ENCODE measurements at places on chromosomes 11 and 22.

- H3K4me1 ChIP-seq: no peaks in the 10 kb centered on the region
- peak; percentile 77 for DNase-seq
- peak overlapping the region; percentile 71 for H3K4me3 ChIP-seq
- no peaks in the 10 kb centered on the region for H3K36me3 ChIP-seq
- peak overlapping the region; percentile 88 for H3K27ac ChIP-seq
These were observed 822 bp downstream of the MARK2 start for GRCh38 chr11:63839508-63840355.

GRCh38 chr11:122847466-122847865 lies 9.2 kb downstream of the CRTAM start:
- no peaks in the 10 kb centered on the region for H3K27me3 ChIP-seq
- no peaks in the 10 kb centered on the region for H3K36me3 ChIP-seq
- H3K4me3 ChIP-seq: no peak overlapping the region
- H3K27ac ChIP-seq: no peak overlapping the region

DNA sequence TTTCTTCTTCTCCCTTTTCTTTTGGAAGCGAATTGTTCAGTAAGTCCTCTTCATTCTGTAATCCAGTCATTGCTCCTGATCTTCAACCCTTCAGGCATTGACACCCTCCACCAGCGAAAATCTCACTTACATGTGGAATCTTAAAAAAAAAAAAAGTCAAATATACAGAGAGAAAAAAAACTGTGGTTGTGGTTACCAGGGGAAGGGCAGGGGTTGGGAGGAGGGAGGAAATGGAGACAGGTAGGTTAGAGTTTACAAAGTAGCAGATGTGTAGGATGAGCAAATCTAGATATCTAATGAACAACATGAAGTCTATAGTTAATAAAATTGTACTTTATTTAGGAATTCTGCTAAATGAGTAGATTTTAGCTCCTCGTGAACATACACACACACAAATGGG lies 17.7 kb upstream of the TMEM123 start:
- H3K27me3 ChIP-seq: no peaks in the 10 kb centered on the region
- H3K4me1 ChIP-seq: peaks cover 49% of the 10 kb centered on the region
- no peak overlapping the region for H3K4me3 ChIP-seq
- H3K36me3 ChIP-seq: no peaks in the 10 kb centered on the region

GRCh38 chr11:70502677-70503467 lies 104.5 kb downstream of the CTTN start:
- H3K36me3 ChIP-seq: no peaks in the 10 kb centered on the region
- peak; percentile 46 for DNase-seq
- no peak overlapping the region for H3K27ac ChIP-seq

- no peaks in the 10 kb centered on the region for H3K27me3 ChIP-seq
- H3K36me3 ChIP-seq: no peaks in the 10 kb centered on the region
- H3K27ac ChIP-seq: no peak overlapping the region
- H3K4me1 ChIP-seq: peaks cover 28% of the 10 kb centered on the region
- peak; percentile 63 for DNase-seq
- no peak overlapping the region for H3K4me3 ChIP-seq
These were observed 5.9 kb upstream of the APOL6 start for GRCh38 chr22:35642305-35642741.

DNA sequence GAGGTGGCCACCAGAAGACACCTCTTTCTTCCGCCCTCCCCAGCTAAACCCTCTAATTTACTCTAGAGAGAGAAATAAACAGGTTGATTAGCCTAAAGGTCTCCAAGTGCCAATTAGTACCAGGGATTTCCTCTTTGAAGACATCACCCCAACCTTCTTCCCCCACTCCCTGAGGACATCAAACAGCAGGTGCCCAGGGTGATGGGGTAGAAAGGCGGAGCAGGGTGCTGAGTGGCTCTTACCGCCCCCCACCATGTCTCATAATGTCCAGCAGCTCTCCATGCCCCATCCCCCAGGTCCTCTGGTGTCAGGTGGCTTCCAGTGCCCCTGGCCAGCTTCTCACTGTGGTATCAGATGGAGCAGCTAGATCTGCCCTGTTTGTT lies 5.3 kb upstream of the GNAZ start:
- no peaks in the 10 kb centered on the region for H3K27me3 ChIP-seq
- H3K36me3 ChIP-seq: no peaks in the 10 kb centered on the region
- no peak overlapping the region for H3K27ac ChIP-seq
- H3K4me1 ChIP-seq: peaks cover 8% of the 10 kb centered on the region
- no peak overlapping the region for H3K4me3 ChIP-seq
- DNase-seq: no peak

GRCh38 chr22:50621356-50621880 lies 6.5 kb downstream of the ARSA start:
- peaks cover 20% of the 10 kb centered on the region for H3K27me3 ChIP-seq
- no peak overlapping the region for H3K4me3 ChIP-seq
- no peaks in the 10 kb centered on the region for H3K36me3 ChIP-seq
- DNase-seq: no peak

DNA sequence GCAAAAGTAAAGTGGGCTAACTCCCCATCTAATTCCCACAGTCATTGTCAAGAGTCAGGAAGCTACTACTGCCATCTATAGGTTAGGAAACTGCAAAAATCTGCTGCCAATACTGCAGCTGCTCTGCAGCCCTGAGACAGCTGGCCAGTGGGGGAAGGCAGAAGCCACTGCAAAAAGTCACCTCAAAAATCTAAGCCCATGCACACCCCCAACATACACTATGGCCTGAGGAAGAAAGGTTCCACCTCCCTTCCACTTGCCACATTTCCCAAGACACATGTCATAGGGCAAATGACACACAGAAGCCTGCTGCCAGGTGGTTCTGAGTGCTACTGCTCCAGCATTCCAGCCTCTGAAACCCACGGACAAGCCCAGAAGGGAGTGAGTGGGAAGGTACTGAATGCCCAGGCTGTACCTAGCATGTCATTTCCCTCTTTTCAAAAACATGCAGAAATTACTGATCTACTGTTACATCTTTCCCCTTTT lies 36.9 kb downstream of the DGCR2 start:
- no peaks in the 10 kb centered on the region for H3K27me3 ChIP-seq
- no peak overlapping the region for H3K4me3 ChIP-seq
- peaks cover 37% of the 10 kb centered on the region for H3K36me3 ChIP-seq
- no peak overlapping the region for H3K27ac ChIP-seq
- H3K4me1 ChIP-seq: peaks cover 7% of the 10 kb centered on the region
- peak; percentile 30 for DNase-seq

- no peak overlapping the region for H3K4me3 ChIP-seq
- H3K27ac ChIP-seq: no peak overlapping the region
- DNase-seq: no peak
- no peaks in the 10 kb centered on the region for H3K27me3 ChIP-seq
- peaks cover 9% of the 10 kb centered on the region for H3K4me1 ChIP-seq
These were observed 22.4 kb upstream of the CRTAM start for GRCh38 chr11:122815900-122816299.

GRCh38 chr11:66335531-66336233 lies 552 bp downstream of the RIN1 start:
- no peaks in the 10 kb centered on the region for H3K27me3 ChIP-seq
- peak; percentile 71 for DNase-seq
- peak overlapping the region; percentile 62 for H3K4me3 ChIP-seq
- H3K36me3 ChIP-seq: peaks cover 13% of the 10 kb centered on the region
- no peaks in the 10 kb centered on the region for H3K4me1 ChIP-seq
- H3K27ac ChIP-seq: peak overlapping the region; percentile 72

- H3K36me3 ChIP-seq: no peaks in the 10 kb centered on the region
- H3K4me3 ChIP-seq: no peak overlapping the region
- H3K27me3 ChIP-seq: no peaks in the 10 kb centered on the region
These were observed 124.7 kb upstream of the BMAL1 start for GRCh38 chr11:13152736-13153541.

DNA sequence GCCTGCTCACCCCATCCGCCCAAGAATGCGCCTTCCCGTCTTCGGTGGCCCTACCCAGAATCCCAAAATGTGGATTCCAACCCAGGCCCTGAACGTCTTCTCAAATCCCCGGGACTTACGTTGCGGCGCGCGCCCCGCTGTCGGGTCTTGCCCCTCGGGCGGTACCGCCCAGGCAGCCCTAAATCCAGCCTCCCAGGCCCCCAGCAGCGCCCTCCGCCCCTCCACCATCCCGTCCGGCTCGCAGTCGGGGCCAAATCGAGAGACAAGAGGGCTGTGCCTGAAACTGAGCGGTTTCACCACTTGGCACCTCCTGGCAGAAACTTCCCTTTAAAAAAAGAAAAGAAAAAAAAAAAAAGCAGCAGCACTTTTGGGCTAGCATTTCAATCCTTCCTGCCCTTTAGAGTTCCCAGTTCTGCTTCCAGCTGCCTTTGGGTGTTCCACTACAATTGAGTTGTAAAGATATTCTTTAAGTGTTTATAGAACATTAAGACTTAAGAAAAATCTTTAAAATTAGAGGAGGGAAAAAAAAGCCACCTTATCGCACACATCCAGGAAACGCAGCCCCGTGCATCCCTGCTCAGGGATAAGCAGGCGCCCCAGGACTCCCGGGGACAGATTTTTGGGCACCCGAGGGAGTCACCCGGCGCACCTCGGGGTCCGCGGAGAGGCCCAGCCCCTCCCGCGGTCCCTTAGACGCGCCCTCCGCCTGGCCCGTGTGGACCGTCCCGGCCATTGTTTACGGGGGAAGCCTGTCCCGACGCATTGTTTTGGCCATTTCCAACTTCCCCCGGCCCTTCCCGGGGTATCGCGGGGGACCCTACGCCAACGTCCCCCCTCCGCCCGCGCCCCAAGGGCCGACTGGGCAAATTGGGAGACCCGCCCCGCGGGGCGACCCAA lies 57.6 kb downstream of the KCNJ4 start:
- peaks cover 25% of the 10 kb centered on the region for H3K4me1 ChIP-seq
- peak overlapping the region; percentile 82 for H3K4me3 ChIP-seq
- peak overlapping the region; percentile 91 for H3K27ac ChIP-seq
- H3K36me3 ChIP-seq: no peaks in the 10 kb centered on the region
- H3K27me3 ChIP-seq: no peaks in the 10 kb centered on the region

- peak overlapping the region; percentile 77 for H3K4me3 ChIP-seq
- H3K27me3 ChIP-seq: no peaks in the 10 kb centered on the region
- no peaks in the 10 kb centered on the region for H3K36me3 ChIP-seq
- no peaks in the 10 kb centered on the region for H3K4me1 ChIP-seq
These were observed 535 bp downstream of the TRABD start for GRCh38 chr22:50186181-50186714.

DNA sequence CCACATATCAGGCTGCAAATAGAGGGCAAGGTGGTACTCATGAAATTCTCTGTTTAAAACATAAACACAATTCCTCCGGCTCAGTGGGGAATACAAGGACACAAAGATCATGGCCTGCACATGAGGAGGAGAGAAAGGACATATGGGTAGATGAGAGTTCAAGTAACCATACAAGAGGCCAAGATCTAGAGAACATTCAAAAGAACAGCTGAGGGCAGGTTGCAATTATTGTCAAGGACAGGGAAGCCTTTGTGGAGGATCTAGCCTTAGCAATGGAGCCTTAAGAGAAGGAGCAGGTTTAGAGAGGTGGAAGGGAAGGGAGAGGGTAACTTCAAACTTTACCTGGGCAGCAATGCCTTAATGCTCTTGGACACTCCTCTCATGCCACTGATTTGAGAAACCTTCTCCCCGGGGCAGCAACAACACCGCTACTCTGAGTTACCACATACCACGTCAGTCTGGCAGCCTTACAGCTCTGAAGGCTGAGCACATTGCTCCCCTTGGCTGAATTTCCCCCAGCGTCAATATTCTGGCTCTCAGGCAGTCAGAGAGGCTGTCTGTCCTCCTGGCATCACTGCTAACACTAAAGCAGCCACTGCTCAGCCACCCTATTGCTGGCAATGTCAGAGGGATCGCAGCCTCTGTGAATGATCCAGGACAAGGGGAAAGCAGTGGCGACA lies 55.5 kb downstream of the CLPB start:
- H3K27ac ChIP-seq: peak overlapping the region; percentile 66
- H3K36me3 ChIP-seq: no peaks in the 10 kb centered on the region
- peaks cover 37% of the 10 kb centered on the region for H3K4me1 ChIP-seq
- peak; percentile 85 for DNase-seq

GRCh38 chr11:1480555-1481482 lies 5.8 kb downstream of the MOB2 start:
- DNase-seq: peak; percentile 68
- peak overlapping the region; percentile 93 for H3K27ac ChIP-seq
- H3K4me1 ChIP-seq: peaks cover 65% of the 10 kb centered on the region
- H3K4me3 ChIP-seq: no peak overlapping the region

- H3K4me1 ChIP-seq: no peaks in the 10 kb centered on the region
- no peaks in the 10 kb centered on the region for H3K36me3 ChIP-seq
- no peak for DNase-seq
- H3K4me3 ChIP-seq: no peak overlapping the region
These were observed 356.9 kb downstream of the LARGE1 start for GRCh38 chr22:33563220-33563964.

DNA sequence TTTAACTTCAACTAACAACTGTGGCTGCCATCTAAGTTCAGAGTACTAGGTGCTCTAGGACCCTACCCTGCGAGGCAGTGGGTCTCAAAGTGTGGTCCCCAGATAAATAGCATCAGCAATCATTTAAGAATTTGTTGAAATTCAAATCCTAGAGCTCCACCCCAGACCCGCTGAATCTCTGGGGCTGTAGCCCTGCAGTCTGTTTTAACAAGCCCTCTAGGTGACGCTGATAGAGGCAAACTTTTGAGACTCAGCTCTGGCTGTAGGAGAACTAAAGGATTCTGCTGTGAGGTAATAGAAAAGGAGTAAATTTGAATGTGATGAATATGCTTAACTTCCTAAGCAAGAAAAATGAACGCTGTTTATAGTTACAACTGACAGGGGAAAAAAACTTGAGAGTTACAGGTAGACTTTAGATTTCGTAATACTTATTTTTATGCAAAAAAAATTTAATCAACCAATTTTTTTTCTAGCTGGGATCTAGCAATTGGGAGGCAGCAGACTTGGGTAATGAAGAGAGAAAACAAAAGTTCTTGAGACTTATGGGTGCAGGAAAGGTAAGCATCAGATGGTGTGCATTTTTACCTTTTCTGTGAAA lies 5.8 kb downstream of the C11orf58 start:
- no peak overlapping the region for H3K4me3 ChIP-seq
- H3K4me1 ChIP-seq: peaks cover 53% of the 10 kb centered on the region
- H3K36me3 ChIP-seq: peaks cover 49% of the 10 kb centered on the region
- H3K27me3 ChIP-seq: no peaks in the 10 kb centered on the region
- no peak for DNase-seq
- H3K27ac ChIP-seq: no peak overlapping the region

- no peaks in the 10 kb centered on the region for H3K4me1 ChIP-seq
- no peak overlapping the region for H3K27ac ChIP-seq
- no peak overlapping the region for H3K4me3 ChIP-seq
- no peaks in the 10 kb centered on the region for H3K27me3 ChIP-seq
- H3K36me3 ChIP-seq: peaks cover 5% of the 10 kb centered on the region
- peak; percentile 57 for DNase-seq
These were observed 4.3 kb downstream of the C1QTNF6 start for GRCh38 chr22:37183432-37184379.

DNA sequence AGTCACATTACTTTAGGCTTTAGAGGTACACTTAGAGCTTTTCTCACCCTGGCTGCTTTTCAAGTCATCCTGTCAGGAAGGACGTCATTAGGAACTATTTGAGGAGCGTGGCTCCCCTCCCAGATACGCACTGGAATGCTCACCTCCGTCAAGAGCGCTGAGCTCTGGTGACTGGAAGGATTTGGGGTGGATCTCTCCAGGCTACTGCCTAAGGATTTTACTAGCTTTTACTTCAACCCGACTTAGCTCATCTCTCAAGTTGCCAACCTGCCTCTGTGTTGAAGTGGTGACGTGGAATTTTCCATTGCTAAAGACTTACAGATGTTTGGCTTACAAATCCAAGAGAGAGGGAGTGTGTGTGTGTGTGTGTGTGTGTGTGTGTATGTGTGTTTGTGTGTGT lies 355.3 kb upstream of the CCDC90B start:
- DNase-seq: peak; percentile 77
- no peaks in the 10 kb centered on the region for H3K27me3 ChIP-seq
- no peaks in the 10 kb centered on the region for H3K4me1 ChIP-seq
- H3K4me3 ChIP-seq: no peak overlapping the region
- H3K27ac ChIP-seq: no peak overlapping the region
- H3K36me3 ChIP-seq: no peaks in the 10 kb centered on the region
